Neural progenitor cell (in vitro differentiated cells): ENCODE measurements at places on chromosomes 6 and 20.
A peak's percentile ranks its signal among the peaks of the same experiment; 100 is the strongest.

GRCh38 chr20:50363027-50363426 is 147.2 kb upstream of the PTPN1 start:
- DNase-seq: no peak

GRCh38 chr20:57060407-57061050 is 205.9 kb downstream of the BMP7 start:
- DNase-seq: no peak

DNA sequence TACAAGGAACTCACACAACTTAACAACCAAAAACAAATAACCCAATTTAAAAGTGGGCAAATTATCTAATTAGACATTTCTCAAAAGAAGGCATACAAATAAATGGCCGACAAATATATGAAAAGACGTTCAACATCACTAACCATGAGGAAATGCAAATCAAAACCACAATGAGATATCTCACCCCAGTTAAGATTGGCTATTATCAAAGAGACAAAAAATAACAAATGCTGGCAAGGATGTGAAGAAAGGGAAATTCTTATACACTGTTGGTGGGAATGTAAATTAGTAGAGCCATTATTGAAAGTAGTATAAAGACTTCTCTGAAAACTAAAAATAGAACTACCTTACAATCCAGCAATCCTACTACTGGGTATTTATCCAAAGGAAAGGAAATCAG is 96.7 kb upstream of the SIRPG start:
- DNase-seq: no peak

DNA sequence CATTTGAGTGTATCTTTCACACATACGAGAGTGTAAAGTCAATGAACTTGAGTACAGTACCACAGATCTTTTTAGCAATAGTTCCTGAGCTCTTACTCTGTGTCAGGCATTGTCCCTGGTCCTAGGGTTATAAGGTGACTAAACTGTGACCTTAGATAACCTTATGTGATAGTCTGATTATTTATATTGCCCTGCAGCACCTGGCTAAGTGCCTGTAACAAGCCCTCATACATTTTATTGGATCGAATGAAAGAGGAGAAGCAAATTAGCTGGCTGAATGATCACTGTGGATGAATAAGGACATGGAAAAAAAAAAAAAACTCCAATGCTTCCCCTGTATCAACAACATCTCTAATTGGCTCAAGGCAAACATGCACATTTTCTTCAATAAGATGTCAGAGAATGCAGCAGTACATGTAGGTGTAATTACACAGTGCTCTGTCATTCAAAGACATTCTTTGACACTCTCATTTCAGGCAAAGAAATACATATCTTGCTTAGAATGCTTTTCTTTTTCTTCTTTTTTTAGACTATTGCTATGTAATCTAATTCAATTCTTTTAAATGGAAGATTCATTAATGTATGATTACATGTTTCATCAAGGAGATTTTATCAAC is 153.4 kb downstream of the PHACTR1 start:
- no peak for DNase-seq

- no peak for DNase-seq
These were observed 8.4 kb downstream of the CD40 start for GRCh38 chr20:46126440-46127056.

GRCh38 chr20:58649288-58650180 is 1.5 kb upstream of the STX16 start:
- peak; percentile 51 for DNase-seq

GRCh38 chr6:5241252-5241651 is 19.5 kb downstream of the LYRM4 start:
- DNase-seq: no peak

DNA sequence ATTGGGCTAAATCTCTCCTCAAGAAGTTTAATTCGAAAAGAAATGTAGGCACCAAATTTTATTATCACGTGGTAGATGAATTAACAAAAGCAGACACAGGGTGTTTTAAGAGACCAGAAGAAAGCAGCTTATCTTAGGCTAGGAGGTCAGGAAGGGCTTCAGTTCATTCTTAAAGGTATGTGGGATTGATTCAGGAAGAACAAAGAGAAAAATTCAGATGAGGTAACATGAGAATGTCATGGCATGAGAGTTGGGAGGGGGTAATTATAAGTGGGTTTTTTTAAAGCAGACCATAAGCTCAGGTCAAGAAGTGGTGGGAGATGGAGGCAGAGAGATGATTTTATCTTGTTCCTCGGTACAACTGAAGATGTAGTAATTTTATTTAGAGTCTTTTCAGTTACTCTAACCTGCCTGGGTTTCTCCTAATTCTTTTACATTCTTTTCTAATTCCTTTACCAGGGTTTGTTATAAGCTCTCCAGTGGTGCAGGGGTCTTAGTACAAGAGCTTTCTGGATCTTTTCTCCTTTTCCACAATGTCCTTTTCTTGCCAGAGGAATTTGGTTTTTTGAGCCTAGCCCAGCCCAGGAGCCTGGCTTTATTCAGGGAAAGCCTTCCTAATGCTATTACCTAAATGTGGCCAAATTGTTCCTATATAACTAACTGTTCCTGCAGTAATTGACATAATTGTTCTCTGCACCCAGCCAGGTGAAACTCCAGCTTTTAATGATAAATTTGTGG is 474.1 kb upstream of the BTBD3 start:
- DNase-seq: peak; percentile 71

- no peak for DNase-seq
These were observed 75.6 kb downstream of the CNBD2 start for GRCh38 chr20:36043892-36044515.

DNA sequence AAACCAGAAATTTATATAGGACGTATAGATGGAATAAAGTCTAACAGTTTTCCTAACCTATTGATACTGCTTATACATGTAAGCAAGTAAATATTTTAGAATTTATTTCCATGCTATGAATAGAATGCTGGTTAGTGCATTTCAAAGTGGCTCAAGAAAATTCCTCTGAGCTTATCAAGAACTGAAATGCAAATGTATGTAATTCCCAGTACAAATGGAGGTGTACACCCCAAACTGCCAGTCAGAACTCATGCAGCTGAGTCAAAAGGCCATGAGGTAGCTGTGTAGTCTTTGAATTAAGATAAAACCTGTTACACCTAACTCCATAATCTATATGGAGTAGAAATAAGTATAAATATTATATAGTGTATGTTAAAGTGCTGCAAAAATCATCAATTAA is 232.2 kb upstream of the KCNQ5 start:
- DNase-seq: no peak

DNA sequence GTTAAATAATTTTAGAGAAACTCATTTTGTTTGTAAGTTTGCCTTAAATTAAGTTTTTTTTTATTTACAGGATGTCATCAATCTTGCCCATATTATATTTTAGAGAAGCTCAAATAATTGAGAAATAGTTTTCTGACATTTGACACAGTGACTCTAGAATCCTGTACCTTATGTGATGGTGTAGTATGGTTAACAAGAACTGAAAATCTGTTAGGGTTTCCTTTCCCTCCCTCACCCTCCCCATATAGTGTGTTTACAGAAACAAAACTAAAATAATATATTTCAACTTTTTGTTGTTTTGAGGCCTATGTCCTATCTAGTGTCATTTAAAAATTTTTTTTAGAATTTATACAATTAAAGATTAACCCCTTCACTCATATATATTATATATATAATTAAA is 91.8 kb downstream of the SESN1 start:
- DNase-seq: no peak

DNA sequence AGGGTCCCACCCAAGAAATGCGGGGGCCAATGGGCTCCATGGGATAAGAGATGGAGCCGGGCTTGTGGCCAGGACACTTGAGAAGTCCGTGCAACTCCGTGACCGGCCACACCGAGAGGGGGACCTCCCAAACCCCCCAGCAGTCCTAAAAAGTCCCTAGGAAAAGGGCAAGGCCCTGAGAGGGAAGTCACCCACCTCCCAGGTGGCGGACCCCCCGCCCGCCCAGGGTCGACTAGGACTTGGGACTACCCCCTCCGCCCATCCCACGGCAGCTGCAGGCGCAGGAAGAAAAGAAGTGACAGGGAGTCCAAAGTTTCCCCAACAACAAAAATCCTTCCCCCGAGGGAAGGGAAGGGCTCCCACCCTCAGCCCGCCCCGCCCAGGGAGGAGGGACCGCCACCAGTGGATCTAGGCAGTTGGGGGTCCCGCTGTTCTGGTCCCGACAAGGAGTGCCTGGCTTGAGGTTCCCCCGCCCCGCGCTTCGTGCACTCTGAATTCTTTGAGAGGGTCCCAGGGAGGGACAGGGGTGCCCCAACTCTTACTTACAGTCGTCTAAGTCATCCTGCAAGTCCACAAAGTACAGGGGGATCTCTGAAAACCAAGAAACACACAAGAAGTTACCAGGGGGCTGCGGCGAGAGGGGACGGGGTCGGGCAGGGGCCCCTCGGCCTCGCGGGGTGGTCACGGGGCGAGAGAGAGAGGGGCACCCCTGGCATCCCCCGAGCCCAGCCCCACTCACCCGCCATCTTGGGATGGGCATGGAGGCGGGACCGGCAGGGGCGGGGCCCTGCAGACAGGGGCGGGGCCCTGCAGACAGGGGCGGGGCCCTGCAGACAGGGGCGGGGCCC is 611 bp upstream of the RAB22A start:
- peak; percentile 76 for DNase-seq

- no peak for DNase-seq
These were observed 62.6 kb upstream of the SIRPA start for GRCh38 chr20:1832634-1833033.

GRCh38 chr20:44891826-44892225 is 6.3 kb downstream of the YWHAB start:
- DNase-seq: no peak

DNA sequence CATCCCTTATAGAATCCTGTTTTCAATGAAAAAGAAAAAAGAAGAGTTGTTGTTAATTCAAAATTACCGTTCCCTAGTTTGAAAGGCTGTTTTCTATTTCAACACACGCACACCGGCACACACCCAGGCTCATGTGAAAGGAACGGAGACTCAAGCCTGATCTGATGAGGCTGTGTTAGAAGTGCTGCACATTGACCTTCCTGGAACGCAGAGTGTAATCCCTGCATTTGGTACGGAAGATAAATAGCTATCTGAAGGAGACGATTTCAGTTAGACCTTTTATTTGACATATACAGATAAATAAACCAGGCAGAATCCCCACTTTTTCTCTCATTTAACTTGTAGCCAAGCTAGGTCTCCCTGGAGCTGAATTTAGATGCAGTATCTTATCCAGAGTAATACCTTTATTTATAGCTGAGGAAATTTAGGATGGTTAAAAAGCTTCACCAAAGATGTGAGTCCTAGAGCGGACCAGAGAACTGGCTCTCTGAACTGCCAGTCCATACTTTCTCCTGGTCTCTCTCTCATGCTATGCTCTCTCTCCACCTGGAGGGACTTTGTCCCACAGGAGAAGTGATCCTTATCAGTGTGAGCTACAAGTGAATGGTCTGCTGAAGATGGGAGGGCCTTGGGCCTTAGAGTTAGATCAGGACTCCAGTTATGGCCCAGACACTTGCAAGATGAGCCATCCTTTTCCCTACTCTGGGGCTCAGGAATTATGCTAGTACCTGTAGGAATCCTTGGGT is 30.6 kb downstream of the MAP3K4 start:
- no peak for DNase-seq

- DNase-seq: no peak
These were observed 57.9 kb downstream of the PRND start for GRCh38 chr20:4779616-4780015.

GRCh38 chr6:20325641-20326421 is 75.8 kb upstream of the E2F3 start:
- DNase-seq: no peak

- no peak for DNase-seq
These were observed 300.5 kb downstream of the KCNQ5 start for GRCh38 chr6:72922401-72922800.

- peak; percentile 97 for DNase-seq
These were observed at the start of gene C20orf96 for GRCh38 chr20:290084-290831. C20orf96 (minus strand) TSS chr20:290750; CDS start chr20:290610, 140 bp downstream.

- DNase-seq: no peak
These were observed 34.4 kb upstream of the NHSL1 start for GRCh38 chr6:138533667-138534066.
